ENCODE measurements at places on chromosomes 2 and 18.

DNA sequence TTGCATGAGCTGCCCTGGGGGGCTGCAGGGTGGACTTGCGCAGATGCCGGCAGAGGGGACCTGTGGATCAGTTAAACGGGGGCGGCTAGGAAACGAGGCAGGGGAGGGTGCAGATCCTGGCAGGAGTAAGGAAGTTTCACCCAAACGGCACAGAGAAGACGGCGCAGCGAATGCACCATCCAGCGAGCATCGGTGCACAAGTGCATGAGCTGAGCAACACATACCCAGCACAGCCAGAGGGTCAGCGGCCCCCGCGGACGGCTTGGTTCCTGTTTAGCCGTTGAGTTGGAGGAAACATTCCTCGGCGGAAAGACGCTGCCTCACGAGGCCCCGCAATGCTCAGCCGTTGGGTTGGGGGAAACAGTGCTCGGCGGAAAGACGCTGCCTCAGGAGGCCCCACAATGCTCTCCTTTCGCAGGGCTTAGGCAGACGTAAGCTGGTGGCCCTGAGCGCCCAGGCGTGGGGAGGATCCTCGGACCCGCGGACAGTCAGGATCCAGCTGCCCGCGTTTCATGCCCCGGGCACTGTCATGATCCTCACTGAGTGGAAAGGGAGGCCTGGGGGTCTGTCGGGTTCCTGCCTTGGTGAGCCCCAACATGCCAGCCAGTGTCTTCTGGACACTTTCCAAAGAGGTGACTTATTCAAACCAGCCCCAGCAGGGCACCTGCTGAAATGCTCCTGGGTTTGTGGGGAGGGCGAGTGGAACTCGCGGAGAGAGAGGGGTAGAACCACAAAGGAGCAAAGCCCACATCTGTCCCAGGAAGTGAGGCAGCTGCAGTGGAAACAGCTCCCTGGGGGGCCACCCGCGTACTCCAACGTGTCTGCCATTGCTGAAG is 86.3 kb downstream of the NDUFA10 start:
- H3K27ac ChIP-seq = no peak overlapping the region
- no peaks in the 10 kb centered on the region for H3K4me1 ChIP-seq
- no peaks in the 10 kb centered on the region for H3K36me3 ChIP-seq
- no peaks in the 10 kb centered on the region for H3K27me3 ChIP-seq
- no peak overlapping the region for H3K4me3 ChIP-seq

GRCh38 chr2:150695451-150696135 is 208.1 kb upstream of the RND3 start:
- H3K4me3 ChIP-seq = no peak overlapping the region
- peaks cover 41% of the 10 kb centered on the region for H3K4me1 ChIP-seq
- H3K27ac ChIP-seq = no peak overlapping the region
- no peak for DNase-seq

GRCh38 chr2:229370509-229370908 is 99.4 kb upstream of the PID1 start:
- no peak overlapping the region for H3K27ac ChIP-seq
- H3K27me3 ChIP-seq = peaks cover 3% of the 10 kb centered on the region

GRCh38 chr2:48343571-48344440 is 186.1 kb upstream of the STON1 start:
- H3K36me3 ChIP-seq = peaks cover 35% of the 10 kb centered on the region
- peak overlapping the region; percentile 89 for H3K27ac ChIP-seq
- peak overlapping the region; percentile 83 for H3K4me3 ChIP-seq

- H3K27me3 ChIP-seq = peaks cover 1% of the 10 kb centered on the region
- H3K36me3 ChIP-seq = no peaks in the 10 kb centered on the region
- no peak overlapping the region for H3K27ac ChIP-seq
- no peak for DNase-seq
These were observed 461.6 kb downstream of the BCL11A start for GRCh38 chr2:60091894-60092293.

DNA sequence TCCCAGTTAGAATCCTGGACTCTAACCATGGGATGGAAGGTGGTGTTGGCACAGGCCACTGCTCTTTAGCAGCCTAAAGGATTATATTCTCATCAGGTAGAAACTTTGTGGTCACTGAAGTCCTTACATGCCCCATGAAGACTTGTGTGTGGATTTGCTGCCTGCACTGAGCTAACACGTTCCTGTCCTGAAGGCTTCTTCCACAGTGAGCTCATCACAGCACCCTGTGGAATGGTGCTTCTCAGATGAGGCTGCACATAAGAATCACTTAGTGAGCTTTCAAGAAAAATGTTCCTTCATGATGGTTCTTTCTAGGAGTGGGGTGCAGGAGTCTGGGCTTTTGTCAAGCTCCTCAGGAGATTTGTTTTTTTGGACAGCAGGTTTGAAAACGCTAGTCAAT is 26.8 kb downstream of the STAMBP start:
- H3K4me3 ChIP-seq = no peak overlapping the region
- H3K4me1 ChIP-seq = peaks cover 46% of the 10 kb centered on the region
- peaks cover 2% of the 10 kb centered on the region for H3K27me3 ChIP-seq
- H3K27ac ChIP-seq = no peak overlapping the region
- peaks cover 13% of the 10 kb centered on the region for H3K36me3 ChIP-seq

GRCh38 chr2:34121076-34121475 is 522.0 kb upstream of the FAM98A start:
- 0 out of 2 replicates have a peak, but pooled peaks cover 1% of the 10 kb centered on the region for H3K27me3 ChIP-seq
- H3K4me3 ChIP-seq = no peak overlapping the region
- no peak for DNase-seq
- H3K36me3 ChIP-seq = no peaks in the 10 kb centered on the region
- no peak overlapping the region for H3K27ac ChIP-seq

- peak overlapping the region; percentile 42 for H3K4me3 ChIP-seq
- peak; percentile 71 for DNase-seq
- peak overlapping the region; percentile 94 for H3K27ac ChIP-seq
These were observed 142.3 kb upstream of the ITGA6 start for GRCh38 chr2:172285010-172285621.

DNA sequence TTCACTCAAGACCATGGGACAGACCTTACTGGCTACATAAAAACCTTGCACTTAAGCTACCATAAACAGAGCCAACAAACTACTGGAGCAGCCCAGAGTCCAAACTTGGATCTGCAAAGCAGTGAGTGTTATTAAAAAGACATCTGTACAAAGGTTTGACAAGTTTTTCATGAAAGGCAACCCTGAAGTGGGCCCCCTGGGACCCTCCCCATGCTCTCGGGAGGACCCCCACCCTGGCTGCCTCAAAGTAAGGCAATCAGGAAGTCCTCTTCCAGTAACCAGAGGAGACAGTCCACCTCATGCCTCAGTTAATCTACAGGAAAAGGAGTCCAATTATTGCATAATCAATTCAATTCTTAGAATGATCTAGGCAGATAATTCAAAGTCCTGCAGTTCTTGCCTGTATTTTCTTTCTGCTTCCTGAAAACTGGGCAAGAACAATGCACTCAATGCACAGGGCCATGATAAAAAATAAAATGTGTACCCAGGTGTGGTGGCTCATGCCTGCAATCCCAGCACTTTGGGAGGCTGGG is 69.7 kb downstream of the TBC1D8 start:
- H3K4me1 ChIP-seq = no peaks in the 10 kb centered on the region
- no peak for DNase-seq
- H3K4me3 ChIP-seq = no peak overlapping the region
- H3K36me3 ChIP-seq = no peaks in the 10 kb centered on the region
- H3K27ac ChIP-seq = no peak overlapping the region
- peaks cover 15% of the 10 kb centered on the region for H3K27me3 ChIP-seq

Data from HFFc6 (cell line).